Heart right ventricle (tissue), 16 donors: ENCODE measurements at places on chromosomes 12 and 14. TPM values are rescaled to one million over a fixed set of nuclear protein-coding genes. Genes with fewer than 3 reads are reported as not detected.

Gene ANKRD33
- total RNA-seq = not detected

- H3K4me1 ChIP-seq = no peaks in the 10 kb centered on the region
- no peak overlapping the region for H3K27ac ChIP-seq
- no peaks in the 10 kb centered on the region for H3K36me3 ChIP-seq
Observed at GRCh38 chr12:30624009-30624408, 71.7 kb downstream of the IPO8 start.

DNA sequence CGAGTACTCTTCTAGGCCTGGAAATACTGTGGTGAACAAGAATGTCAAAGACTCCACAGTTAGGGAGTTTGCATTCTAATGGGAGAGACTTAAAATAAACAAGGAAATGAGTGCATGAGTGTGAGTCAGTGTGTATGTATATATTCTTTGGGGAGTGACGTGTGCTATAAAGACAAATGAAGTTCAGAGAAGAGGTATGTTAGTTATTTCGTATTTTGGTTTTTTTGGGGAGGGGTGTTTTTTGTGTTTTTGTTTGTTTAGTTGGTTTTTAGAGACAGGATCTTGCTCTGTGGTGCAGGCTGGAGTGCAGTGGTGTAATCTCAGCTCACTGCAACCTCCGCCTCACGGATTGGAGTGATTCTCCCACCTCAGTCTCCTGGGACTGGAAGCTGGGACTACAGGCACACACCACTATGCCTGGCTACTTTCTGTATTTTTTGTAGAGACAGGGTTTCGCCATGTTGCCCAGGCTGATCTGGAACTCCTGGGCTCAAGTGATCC is 74.3 kb downstream of the SRGAP1 start:
- no peak for DNase-seq
- no peak overlapping the region for H3K4me3 ChIP-seq
- H3K27me3 ChIP-seq = no peaks in the 10 kb centered on the region

DNA sequence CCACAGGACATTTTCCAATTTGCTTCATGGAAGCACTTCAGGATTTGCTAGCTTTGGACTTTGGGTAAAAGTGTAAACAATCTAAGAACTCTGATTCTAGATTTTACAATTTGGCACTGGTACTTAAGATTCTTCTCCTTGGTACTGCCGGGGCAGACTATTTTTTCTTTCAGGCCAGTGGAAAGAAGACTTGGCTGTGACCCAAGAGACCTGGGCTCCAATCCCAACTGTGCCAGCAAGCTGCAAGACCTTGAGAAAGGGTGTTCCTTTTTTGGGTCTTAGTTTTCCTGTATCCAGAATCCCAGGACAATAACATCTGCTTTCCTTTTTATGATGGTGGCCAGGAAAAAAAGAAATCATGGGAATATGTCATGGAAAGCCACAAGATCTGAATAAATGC is 148.1 kb upstream of the CRY1 start:
- H3K36me3 ChIP-seq = no peaks in the 10 kb centered on the region
- no peaks in the 10 kb centered on the region for H3K4me1 ChIP-seq
